Hypothalamus (tissue), 51 donors: ENCODE measurements at places on chromosomes 1 and 21.

- no peak for DNase-seq
These were observed 60.1 kb downstream of the TMCO4 start for GRCh38 chr1:19739628-19740027.

DNA sequence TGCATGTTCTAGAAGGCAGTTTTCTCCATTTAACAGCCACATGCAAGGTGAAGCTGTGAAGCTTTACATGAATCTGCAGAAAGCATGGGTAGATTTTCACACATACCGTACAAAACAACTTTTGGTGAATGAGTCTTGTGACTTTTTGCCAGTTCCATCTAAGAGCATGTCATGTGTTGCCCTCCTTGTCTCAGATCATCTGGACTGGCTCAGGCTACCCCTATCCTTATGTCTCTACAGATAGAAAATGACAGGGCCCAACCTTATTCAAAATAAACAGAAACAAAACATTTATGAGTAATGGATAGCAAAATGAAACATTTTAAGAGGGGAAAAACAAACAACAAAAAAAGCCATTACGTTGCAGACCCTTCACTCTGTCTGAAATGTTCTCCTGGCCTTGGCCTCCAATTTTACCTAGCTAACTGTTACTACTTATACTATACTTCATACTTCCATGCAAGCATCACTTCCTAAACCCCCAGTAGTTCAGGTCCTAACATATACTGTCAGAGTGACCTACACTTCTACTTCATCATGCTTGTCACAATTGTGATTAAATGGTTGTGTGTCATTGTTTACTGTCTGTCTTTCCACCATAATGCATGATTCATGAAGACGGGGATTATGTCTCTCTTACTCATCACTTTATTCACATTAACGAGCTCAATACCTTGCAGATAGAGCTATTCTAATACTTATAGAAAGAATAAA is 39.0 kb downstream of the LRRC8C start:
- no peak for DNase-seq

GRCh38 chr1:160499631-160500030 is 23.4 kb downstream of the SLAMF6 start:
- no peak for DNase-seq

DNA sequence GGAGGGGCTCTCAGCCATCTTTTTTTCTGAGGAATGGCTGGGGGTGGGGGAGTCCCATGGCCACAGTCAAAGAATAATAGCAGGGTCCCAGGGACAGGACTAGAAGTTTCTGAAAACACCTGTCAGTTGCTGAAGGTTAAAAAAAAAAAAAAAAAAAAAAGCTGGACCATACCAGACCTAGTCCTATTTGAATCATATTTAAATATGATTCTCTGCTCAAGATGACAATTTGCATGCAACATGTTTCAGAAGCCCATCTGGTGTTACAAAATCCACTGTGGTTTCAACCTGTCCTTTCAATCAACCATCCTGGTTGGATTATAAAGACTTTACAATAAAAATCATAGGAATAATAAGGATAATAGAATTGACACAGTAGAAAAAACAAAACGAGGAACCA is 153.7 kb downstream of the TENT5C start:
- DNase-seq = no peak

DNA sequence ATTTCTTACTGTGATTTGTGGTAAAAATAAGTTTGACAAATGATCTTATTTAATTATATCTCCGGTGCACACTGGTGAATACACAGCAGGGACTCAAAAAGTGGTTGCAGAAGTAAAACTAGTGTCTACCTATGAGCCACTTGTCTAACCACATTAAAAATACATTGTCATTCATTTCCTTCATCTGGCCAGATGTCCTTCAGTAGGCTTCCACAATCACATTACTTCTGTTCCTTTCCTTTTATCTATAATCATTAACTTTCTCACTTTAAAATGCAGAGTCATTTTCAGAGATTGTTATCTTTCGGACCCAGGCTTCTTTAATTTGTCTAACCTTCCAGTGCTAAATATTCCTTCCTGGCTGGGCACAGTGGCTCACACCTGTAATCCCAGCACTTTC is 3.0 kb downstream of the RBBP5 start:
- no peak for DNase-seq

- no peak for DNase-seq
These were observed 37.6 kb downstream of the DIPK1A start for GRCh38 chr1:92923664-92924063.

DNA sequence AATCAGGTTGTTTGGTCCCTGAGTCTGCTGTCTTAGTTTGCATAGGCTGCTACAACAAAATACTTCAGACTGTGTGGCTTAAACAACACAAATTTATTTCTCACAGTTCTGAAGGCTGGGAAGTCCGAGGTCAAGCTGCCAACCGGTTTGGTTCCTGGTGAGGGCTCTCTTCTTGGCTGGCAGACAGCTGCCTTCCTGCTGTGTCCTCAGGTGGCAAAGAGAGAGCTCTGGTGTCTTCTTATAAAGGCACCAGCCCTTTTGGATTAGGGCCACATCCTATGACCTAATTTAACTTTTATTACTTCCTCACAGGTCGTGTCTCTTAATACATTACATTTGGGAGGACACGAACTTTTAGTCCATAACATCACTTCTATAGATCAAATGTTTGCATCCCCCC is 89.6 kb upstream of the CD34 start:
- DNase-seq = no peak

- DNase-seq = no peak
These were observed 30.7 kb upstream of the WASF2 start for GRCh38 chr1:27520651-27521050.

DNA sequence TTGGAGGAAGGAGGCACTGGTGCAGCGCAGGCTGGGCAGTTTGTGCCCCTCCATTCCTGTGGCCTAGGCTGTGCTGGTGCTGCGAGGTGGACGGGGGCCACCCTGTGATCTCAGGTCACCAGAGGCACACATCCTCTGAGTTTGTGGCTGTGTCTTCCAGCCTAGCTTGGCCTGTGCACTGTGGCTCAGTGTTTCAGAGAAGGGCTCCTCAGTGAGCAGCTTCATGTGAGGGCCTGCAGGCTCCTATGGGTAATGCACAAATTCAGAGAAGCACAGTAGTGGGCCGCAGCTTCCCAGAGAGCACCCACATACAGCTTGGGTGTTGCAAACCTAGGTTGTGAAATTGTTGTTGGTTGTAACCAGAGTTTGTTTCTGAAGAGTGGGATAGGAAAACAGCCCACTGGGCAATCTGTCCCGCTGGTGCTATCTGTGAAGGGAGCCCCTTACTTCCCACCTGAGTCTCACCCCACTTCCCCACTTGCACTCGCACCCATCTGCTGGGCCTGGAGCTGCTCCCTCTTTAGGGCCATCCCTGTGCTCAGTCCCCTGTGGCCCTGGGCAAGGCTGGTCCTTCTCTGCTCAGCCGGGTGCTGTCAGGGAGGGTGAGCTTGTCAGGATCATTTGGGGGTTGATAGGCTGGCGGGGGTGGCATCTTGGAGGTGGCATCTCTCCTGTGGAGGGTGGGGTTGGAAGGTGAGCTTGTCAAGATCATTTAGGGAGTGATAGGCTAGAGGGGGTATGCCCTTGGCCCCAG is 30.2 kb downstream of the SNAP47 start:
- no peak for DNase-seq

- no peak for DNase-seq
These were observed 12.6 kb upstream of the KLF18 start for GRCh38 chr1:44154049-44154448.

- DNase-seq = no peak
These were observed 3.8 kb upstream of the ZNF648 start for GRCh38 chr1:182065126-182065845.

DNA sequence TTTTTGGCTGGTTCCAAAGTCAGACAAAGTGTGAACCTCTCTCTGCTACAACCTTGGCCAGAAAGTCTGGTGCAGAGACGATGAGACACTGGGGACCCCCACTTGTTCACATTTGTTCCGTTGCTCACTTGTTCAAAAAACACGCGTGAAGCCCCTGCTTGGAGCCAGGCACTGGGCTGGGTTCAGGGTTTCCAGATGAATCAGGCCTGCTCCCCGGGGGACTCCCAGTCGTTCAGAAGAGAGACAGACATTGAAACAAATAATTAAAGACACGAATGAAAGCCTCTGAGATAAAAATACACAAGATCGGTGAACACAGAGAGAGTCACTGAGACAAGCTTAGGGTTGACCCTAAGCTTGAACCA is 101.5 kb upstream of the RUNX3 start:
- DNase-seq = no peak

DNA sequence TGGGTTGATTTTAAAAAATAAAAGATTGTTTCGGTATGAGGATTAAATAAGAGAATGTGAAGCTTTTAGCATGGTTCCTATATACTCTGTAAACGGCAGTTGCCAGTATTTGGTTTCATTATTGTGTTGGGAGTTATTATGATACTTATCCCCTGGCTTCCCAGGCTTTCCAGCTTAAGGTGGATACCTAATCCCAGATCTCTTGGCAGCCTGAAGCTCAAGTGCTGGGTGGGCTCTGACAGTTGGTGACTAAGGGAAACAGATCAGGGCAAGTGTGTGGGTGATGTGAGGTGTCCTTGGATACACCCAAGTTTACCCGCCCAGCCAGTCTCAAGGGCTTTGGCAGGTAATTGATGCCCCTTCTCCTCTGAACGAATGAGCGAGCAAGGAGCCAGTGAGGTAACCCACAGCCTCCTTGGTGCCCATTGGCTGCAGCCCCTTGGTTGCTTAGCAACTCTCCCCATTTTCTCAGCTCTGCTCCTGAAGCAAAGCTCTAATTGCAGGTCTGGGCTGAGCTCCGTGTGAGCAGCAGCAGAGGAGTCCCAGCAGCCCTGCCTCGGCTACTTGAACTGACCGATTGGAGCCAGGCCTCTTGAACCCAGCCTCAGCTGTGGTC is 6.1 kb downstream of the IPO13 start:
- peak; percentile 35 for DNase-seq

DNA sequence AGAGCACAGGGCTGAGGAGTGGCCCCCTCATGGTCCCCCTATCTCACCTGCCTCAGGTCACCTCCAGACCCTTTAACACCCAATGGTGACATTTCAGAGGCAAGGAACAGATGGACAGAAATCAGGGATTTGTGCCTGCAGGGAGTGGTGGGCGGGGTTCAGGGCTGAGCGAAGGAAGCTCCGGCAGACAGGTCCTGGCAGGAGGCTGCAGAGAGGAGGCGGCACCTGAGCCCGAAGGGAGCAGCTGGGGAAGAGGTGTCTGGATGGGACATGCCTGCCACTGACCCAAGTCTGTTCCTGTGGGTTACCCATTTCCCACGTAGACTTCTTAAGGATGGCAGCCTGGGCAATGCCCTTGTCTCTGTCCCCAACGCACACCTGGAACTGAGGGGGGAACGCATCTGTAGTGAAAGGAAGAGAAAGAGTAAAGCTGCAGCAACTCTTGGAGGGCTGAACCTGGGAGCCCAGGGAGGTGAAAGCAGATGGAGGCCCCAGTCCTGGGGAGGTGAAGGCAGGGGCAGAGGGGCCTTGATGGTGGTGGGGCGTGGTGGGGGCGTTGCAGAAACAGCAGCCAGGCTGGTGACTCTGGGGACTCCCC is 61.6 kb upstream of the ADARB1 start:
- no peak for DNase-seq

DNA sequence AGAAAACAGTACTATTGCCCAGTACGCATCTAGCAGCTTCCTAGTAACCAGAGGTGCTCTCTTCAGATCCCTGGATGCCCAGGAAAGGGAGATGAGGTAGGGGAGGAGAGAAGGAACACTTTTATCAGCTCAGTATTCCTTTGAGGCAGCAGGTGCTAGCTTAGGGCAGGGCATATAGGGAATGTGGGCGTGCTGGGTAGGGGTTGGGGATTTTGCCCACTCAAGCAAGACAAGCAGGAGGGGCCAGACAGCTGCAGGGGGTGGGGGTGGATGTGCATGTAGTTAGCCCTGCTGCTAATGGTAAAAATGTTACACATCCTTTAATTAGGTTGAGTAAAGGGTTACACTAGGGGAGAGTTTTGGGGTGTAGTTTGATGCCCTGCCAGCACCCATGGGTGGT is 18.1 kb upstream of the AVPR1B start:
- no peak for DNase-seq

GRCh38 chr1:245683676-245684075 is 528.9 kb downstream of the KIF26B start:
- DNase-seq = no peak

DNA sequence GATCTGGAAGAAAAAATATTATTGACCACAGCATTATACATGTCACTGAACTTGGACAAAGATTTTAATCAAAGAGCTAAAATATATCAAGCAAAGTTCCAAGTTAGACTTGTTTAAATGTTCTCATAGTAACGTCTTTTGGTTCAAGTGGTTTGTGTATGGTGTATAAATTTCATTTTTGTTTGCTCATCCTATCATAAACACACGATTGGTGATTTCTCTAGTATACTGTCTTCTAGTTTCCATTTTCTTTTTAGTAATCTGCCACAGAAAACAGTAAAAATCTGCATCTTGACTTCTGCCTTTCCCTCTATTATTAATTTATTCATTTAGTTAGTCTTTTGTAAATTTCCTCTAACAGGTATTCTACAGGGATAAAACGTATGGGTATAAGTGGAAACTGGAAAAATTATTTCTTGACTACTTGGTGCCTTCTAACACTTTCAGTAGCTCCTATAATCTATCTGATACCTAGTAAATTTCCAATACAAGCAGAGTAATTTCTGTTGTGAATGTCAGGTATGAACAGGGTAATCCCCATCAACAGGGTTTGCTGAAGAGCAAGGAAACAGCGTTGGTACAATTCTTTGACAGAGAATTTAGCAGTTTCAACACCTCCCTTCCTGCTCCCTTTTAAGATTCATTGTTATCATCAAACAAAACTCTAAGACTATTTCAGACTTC is 268.0 kb downstream of the PTPRC start:
- DNase-seq = no peak

- no peak for DNase-seq
These were observed 366.1 kb upstream of the PTBP2 start for GRCh38 chr1:96355521-96355920.

- DNase-seq = no peak
These were observed 40.5 kb upstream of the AKT3 start for GRCh38 chr1:243890576-243890975.

- DNase-seq = no peak
These were observed 13.3 kb downstream of the PLPPR5 start for GRCh38 chr1:98991127-98992012.

DNA sequence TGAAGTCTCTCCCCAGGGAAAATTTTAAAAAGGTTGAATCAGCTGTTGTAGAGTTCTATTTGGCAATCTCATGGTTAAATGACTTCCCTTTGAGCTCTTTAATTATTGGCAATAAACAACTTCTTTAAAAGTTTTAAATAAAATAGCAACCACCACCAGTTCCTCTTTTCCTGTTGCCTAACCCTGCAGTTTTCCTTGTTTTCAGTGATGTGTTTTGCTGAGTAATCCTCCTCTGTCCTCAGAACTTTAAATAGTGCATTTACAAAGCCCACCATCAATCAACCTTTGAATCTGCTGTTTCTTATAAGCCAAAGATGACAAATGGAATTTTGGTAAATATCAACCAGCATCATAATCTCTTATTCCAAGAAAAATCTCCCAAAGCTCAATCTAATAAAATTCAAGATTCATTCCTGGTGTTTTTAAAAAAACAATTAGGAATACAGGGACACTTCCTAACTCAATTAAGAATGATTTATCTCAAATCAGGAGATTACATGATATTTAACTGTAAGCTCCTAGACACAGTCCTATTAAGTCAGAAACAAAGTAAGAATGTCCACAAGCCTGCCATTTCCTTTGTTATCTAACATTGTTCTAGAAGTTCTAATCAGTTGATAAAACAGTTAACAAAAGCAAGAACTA is 14.8 kb downstream of the AVPR1B start:
- no peak for DNase-seq

GRCh38 chr1:88179943-88180342 is 504.1 kb upstream of the PKN2 start:
- no peak for DNase-seq
